Cerebellar nuclear complex (tissue), 1 donor: ENCODE measurements at places on chromosomes 12 and 14.

DNA sequence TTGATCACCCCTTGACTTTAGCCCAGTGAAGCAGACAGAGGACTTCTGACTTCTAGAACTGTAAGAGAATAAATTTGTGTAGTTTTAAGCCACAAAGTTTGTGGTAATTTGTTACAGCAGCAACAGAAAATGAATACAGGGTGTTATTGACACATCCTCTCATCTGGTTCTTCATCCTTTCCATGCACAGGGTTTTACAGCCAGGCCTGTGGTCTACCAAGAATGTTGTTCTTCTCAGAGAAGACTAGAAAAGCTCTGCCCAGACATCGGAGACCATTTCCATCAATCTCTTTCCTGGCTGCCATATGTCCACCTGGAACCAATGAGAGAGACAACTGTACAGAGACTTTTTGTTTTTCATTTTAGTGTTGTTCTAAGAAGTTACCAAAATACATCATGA lies 308.2 kb upstream of the AMIGO2 start:
- no peak for DNase-seq

DNA sequence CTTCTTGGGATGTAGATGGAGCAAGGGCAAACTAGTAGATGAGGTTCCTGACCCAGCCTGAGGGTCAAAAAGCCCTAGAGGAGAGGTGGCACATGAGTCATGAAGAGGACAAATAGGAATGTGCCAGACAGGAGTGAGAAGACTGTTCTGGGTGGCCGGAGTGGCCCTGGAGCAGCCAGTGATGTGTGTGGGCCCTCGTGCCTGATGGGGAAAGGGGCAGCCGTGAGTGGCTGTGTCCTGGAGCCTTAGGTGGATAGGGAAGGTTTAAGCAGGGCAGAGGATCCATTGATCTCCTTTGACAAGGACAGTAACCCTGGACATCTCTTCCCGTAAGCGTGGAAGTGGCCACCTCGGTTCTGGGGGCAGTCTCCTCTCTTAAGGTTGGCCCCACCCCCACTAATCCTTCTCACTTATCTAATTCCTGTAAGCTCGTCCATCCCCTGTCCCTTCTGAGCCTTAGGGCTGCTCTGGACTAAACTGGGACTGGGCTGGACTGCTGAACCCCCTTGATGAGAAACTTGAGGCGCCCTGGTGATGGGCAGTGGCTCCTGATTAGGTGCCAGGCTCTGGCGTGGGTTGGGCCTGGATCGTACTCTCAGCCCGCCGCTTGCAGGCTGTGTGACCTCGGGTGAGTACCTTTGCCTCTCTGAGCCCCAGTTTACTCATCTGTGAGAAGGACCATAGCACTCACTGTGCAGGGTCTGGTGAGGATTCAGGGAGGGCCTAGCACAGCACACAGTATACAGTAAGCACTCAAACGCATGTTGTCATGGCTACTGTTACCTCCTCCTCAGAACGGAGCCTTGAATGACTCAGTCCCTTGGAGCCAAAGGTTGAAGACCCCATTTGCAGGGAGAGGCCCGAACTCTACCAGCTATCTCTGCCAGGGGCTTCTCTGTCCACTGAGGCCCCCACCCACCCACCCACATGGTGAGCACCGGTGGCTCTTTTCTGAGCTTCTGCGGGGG lies 4.0 kb downstream of the FAM222A start:
- no peak for DNase-seq

DNA sequence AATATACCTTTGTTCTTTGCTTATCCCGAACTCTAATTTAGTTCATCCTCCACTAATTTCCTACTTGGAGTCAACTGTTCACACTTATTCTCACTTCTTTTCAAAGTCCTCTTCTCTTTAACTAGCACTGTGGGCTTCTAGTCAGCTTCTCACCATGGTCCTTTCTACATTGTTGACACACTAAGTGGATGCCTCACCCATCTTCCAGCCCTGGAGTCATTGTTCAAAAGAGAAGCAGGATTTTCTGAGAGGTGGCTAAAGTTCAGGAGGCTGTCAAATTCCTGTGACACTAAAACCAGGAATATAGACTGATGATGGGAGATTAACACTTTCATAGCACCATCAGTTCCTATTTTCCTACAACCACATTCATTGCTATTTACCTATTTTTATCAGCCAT lies 99.3 kb downstream of the PHLDA1 start:
- DNase-seq = no peak

DNA sequence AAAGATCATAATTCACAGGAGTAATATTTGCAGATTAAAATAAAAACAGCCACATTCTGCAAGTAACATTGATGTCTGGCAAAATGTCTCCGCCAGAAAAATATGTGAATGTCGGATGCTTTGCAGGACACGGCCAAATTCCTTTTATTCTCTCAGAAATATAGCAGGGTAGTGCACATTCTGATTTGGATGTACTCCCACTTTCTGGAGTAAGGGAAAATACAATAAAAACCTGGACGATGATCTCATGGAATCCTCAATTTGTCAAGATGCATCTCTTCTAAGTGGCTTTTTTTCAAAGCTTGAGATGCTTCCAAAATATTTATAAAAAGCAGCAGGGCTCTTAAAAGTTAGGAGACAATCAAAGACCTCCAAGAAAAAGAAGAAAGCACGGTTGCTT lies 133.3 kb downstream of the TBX5 start:
- no peak for DNase-seq

GRCh38 chr12:50806176-50806575 lies 36.5 kb upstream of the TMPRSS12 start:
- peak; percentile 65 for DNase-seq

GRCh38 chr14:64388533-64389285 lies 556 bp downstream of the MTHFD1 start:
- no peak for DNase-seq

- DNase-seq = no peak
Measured at GRCh38 chr14:21268617-21269251, 508 bp downstream of the HNRNPC start.

- DNase-seq = no peak
Measured at GRCh38 chr12:71392521-71393145, 47.0 kb upstream of the LGR5 start.
